ENCODE measurements at places on chromosomes 4 and X. TPM values are rescaled to one million over a fixed set of nuclear protein-coding genes. Genes with fewer than 3 reads are reported as not detected.

GRCh38 chrX:50812995-50813842 lies 775 bp downstream of the SHROOM4 start:
- no peak for DNase-seq

DNA sequence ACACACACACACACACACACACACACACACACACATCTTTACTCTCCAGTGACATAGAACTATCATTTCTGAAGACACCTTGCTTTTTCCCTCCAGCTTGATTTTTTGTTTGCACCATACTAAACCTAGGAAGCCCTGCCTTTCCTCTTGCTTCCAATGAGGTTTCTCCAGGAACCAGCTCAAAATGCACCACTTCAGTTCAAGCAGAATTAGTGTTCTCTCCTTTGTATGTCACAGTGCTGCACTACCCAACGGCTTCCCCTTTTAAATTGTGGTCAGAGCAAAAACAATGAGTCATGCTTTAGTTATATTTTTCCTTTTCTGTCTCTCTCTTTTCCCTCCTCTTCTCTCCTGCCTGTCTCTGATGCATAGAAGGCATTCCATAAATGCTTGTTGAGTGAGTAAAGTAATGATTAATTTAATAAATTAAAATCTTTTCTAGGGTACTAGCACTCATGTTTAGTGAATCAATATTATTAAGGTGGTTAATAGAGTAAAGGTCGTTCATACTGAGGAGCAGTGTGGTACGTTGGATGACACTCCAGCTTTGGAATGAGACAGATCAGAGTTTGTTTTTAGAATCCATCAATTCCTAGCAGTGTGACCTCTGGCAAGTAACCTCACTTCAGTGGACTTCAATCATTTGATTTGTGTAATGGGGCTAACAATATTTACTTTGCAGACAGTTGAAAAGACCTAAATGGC lies 5.9 kb downstream of the RTL3 start:
- DNase-seq, result no peak

DNA sequence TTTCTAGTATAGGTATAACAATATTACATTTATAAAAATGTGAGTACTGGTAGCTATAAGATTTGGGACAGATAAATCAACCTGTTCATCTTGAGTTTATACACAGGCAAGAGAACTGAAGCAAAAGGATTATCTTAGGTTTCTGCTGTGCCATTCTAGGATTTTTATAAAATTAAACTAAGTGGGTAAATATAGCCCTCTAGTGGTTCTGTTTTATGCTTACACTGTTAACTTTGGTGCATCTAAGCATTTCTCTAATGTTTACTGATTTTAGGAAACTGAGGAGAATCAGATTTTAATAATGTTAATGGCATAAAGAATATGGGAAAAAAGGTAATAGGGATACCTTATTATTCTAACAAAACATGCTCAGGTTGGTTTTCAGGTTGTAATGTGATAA lies 1.1 kb upstream of the RRH start:
- no peak for DNase-seq

LIMCH1 gene
- 71.4 TPM for total RNA-seq

LPAR4 gene
- total RNA-seq, result 0.22 TPM

- no peak for DNase-seq
Measured at GRCh38 chr4:112147697-112148096, 2.4 kb downstream of the FAM241A start.

GRCh38 chr4:24853142-24853541 lies 57.8 kb downstream of the SOD3 start:
- DNase-seq, result no peak

SPANXA2 gene
- total RNA-seq, result not detected

GRCh38 chr4:127251423-127251822 lies 381.3 kb upstream of the INTU start:
- DNase-seq, result no peak

EVC2 gene
- total RNA-seq, result 1.7 TPM

PROM1 gene
- 0.11 TPM for total RNA-seq

IL21 gene
- not detected for total RNA-seq

DNA sequence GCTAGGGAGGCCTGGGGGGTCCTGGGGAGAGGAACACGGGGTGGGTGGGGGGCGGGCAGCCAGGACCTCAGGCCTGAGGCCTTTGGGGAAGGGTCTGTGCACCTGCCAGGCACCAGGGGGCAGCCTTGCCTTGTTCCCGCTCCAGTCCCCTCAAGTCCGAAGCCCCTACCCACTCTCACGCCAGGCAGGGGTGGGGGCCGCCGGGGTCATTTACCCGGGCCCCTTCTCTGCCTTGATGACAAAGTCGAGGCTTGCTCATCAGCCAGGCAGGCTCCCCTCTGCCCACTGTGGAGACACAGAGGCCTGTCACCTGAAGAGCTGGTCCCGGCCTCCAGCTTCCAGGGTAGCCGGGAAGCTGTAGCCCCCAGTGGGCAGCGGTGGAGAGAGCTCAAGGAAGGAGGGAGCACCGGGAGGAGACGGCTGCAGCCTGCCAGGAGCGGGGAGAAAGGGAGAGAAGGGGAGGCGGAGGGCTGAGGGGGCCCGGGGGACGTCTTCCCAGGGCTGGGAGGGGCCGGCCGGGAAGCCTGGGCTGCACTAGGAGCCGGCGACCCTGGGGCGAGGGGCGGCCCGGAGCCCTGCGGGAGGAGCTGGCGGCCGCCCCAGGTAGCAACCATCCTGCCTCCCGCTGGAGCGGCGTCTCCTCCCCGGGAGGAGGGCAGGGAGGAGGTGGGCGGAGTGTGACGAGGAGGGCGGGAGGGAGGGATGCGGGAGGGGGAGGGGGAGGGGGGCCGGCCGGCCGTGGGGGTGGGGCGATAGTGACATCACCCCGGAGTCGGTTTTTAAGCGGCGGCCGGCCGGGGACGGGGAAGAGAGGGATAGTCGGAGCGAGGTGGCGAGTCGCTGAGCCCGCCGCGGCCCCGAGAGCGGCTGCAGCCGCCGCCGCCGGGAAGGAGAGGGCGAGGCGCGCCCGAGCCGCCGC lies at the start of gene SLC6A8:
Gene SLC6A8, plus strand, starts transcription at position 806 of the 919 bp plus-strand sequence. CDS start 649 bp downstream, outside the sequence.
- peak; percentile 74 for DNase-seq

- DNase-seq, result no peak
Measured at GRCh38 chr4:169210504-169211118, 60.1 kb downstream of the SH3RF1 start.

GRCh38 chr4:70473679-70474078 lies 1.7 kb downstream of the MUC7 start:
- DNase-seq, result no peak

HEPH gene
- 1.2 TPM for total RNA-seq

DNA sequence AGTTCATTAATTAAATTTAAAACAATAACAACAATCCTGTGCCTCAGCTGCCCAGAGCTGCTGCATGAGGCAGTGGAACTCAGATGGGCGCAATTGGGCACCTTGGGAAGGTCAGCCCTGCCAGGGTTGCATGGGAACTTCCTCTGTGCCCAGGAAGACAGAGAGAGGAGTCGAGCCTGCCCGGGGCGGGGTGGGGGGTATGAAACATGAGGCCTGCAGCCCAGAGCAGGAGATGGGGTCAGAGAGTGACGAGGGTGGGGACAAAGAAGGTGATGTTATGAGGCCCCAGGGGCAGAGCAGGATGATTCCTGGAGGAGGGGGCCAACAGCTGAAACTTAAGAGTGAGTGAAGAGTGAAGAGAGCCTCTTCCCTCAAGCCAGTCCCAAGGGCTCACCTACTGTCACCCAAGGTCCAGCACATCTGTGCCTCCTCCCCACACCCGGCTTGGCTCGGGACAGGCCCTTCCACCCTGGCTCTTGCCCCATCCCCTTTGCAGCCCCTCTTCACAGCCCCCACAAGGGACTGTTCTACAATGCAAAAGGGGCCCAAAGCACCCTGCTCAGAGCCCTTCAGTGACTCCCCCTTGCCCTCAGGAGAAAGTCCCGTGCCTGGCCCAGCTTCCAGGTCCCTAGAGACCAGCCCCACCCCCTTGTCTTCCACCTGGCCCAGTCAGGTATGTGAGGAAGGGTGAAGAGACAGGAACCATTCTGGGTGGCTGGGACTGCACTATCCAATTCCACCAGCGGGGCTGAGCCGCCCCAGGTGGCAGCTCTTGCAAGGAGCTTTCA lies 31.4 kb downstream of the HMX1 start:
- no peak for DNase-seq

DNA sequence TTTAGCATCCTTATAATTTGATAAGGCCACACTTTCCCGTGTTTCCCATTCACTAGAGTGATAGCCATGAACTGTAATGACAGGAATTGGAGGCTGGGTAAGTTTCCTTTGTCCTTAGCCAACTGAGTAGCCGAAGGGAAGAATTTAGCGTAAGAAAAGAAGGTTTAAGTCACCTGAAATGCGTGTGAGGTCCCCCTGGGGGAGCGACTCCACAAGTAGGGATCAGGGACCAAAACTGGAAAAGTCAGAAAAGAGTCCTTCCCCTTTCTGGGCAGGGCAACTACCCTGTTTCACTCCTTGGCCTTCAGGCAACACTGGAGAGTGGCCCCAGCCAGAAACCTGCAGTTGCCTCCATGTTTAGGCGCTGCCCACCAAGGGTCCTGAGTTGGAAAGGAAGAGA lies 81.6 kb upstream of the MED14 start:
- DNase-seq, result no peak

GRCh38 chr4:76024065-76024464 lies 768 bp upstream of the CXCL10 start:
- no peak for DNase-seq

GRCh38 chrX:70279081-70279480 lies 2.9 kb upstream of the RAB41 start:
- no peak for DNase-seq

GRCh38 chrX:77900688-77901087 lies 1.4 kb downstream of the COX7B start:
- DNase-seq, result no peak

DNA sequence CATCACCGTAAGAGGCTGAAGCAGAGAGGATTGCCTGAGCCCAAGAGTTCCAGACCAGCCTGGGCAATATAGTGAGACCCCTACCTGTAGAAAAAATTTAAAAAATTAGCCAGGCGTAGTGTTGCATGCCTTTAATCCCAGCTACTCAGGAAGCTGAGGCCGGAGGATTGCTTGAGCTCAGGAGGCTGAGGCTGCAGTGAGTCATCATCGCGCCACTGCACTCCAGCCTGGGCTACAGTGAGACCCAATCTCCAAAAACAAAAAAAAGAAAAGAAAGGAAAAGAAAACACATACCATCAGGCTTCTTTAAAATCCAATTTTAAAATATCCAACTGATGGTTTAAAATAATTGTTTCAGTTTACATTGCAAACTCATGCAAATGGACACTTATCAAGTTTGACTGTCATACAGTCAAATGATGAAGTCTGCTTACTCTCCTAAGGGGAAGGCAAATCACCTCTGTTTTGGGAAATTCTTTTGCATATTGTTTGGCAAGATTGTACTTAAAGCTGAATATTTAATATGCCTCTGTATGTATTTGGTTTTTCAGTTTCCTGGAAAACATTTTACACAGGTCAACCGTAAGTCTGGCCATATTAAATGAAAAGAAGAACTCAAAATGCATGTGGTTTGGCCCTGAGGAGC lies 23.7 kb upstream of the TENM3 start:
- DNase-seq, result no peak

DNA sequence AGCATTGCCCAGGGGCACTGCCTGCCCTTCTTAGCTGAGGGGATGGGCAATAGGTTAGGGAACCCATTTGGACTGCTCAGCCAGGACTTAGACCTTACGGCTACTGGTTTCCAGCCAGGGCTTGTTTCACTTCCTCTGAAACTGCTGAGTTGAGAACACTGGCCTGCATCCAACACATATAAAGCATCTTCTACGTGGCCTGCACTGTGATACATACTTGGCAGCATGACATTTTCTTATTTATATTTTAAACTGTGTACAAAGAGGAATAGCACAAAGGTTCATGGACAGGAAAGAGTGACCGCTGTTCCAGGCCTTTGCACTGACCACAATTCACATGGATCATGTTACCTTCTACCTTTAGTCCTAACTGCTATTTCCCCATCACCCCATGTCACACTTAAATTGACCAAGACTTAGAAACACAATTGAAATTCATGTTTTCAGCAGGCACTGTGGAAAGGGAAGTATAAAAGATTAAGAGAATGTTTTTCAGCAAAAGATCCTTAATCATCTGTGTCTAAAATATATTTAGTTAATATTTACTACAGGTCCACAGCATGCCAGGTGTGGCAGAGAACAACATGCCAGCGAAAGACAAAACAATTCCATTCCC lies 43.7 kb downstream of the NLGN4X start:
- no peak for DNase-seq

CYLC1 gene
- total RNA-seq, result not detected

CLCN5 gene
- total RNA-seq, result 2.7 TPM

GRCh38 chr4:153335665-153336064 lies 8.8 kb upstream of the MND1 start:
- DNase-seq, result no peak

HTN1 gene
- not detected for total RNA-seq

NHSL2 gene
- total RNA-seq, result 2.6 TPM

GRCh38 chr4:68299492-68300457 lies 50.1 kb downstream of the YTHDC1 start:
- no peak for DNase-seq

DNA sequence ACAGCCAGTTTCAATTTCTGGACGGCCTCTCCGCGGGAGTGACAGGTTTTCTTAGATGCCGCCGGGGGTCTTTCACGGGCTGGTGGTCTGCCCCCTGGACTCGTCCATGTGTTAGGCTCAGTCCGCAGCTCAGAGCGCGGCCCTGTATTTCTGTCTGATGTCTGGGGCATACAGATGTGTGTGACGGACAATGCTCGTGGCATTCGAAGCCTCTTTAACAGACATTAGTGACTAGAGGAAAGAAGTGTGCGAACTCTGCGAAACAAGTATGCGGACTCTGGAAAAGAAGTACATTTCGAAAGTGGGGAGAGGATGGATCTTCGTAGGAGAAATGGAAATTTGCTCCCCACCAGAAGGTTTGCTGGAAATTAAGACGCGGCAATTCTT lies 793 bp upstream of the DCUN1D4 start:
- DNase-seq, result no peak

DNA sequence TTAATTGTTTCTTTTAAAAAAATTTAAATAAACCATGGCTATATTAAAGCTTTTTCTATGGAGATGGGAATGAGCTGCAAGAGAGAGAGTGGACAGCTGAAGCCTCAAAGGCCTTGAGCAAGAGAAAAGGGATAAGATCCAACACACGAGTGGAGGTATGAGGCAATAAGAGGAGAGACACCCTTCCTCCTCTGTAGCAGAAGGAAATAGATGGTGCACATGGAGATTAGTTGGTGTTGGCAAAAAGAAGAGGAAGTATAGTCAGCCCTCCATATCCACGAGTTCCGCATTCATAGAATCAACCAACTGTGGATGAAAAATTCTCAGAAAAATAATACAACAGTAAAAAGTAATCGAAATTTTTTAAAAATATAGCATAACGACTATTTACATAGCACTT lies 3.2 kb downstream of the CXorf38 start:
- peak; percentile 28 for DNase-seq

DNA sequence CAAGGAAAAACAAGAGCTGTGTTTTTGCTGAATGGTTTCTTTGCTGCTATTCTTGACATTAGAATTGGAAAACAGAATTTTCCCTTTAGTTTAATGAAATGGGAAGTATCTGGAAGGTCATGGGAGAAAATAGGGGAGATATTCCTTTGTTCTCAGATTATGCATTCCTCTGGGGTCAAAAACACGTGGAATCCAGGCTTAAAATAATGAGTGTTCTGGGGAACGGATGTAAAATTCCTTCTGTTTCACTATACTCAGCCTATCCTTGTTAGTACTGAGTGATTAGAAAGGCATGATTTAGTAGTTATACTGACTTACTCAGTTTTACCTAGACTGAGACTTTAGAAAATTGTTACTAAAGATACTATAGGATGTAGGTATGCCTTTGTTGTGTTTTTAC lies 107.3 kb downstream of the ARHGAP10 start:
- no peak for DNase-seq

Data from gastrocnemius medialis (tissue), 4 donors.